ENCODE measurements at places on chromosomes 4 and X.

- no peak for DNase-seq
Measured at GRCh38 chrX:139106069-139106468, 394.6 kb upstream of the FGF13 start.

DNA sequence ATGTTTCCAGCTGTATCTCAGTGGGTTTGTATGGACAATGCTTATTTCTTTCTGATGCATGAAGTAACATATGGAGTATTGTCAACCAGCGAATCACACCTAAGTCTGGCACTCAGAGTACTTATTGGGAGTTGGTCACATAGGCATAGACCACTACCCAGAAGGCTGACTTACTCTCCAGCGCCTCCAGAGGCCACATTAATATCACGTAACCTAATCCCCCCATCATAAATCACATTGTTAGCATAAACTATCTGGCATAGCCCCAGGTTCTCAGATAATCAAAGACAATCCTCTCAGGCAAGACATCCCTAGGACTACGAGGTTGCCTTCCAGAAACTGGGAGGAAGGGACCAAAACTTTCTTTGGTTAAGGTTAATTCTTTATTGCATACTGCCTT lies 560.5 kb upstream of the PABPC4L start:
- DNase-seq = no peak

- no peak for DNase-seq
Measured at GRCh38 chrX:123201720-123202119, 17.6 kb downstream of the GRIA3 start.

- DNase-seq = no peak
Measured at GRCh38 chrX:127030016-127030748, 210.7 kb downstream of the PRR32 start.

- no peak for DNase-seq
Measured at GRCh38 chr4:97911236-97911906, 231.9 kb downstream of the STPG2 start.

Data from amniotic stem cell (primary cell).